ENCODE measurements at places on chromosomes 2 and 18.

DNA sequence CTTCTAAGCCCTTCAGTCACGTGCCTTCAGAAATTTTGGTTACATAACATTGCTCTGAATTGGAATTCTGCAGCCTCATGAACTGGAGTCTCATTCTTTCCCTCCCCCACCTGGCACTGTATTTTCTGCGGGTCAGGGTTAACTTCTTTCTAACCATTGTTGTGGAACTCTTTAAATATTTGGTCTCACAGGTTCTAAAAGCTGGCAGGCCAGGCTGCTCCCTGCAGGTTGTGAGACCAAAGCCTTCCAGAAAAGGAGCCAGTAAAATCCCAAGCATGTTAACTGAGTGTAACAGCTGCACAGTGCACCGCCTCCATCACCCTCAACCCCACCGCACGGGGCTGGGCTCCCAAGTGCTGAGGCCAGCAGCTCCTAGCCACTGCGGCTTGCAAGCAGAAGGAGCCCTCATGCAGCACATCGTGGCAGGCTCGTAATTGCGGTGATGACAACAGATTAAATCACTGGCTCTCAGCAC, 174.1 kb upstream of the ALPP start:
- no peak for DNase-seq

DNA sequence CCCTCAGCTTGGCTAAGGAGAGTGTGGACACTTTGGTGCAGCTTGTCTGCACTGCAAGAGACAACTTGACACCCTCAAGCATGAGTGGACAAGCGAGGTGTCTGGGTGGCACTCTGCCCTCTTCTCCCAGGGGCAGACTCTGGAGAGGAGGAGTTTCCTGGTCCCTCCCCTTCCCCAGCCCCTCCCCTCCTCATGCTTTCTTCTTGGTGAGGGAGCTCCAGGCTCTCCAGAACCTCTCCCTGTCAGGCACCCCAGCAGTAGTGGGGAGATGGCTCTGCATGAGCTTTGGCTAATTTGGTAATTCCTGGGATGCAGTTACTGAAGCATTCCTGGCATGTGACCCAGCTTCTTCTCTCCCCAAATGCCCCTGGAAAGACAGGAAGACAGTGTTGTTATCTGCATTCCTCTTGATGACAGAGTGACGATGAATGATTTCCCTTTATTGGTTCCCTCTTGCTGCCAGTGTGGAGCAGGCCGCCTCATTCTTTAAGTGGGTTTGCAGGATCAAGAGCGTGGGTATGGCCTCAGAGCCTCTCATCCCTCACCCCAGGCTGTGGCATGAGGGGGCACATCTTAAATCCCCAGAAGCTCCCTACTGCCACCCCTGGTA, 89.2 kb downstream of the STPG4 start:
- DNase-seq, result no peak

DNA sequence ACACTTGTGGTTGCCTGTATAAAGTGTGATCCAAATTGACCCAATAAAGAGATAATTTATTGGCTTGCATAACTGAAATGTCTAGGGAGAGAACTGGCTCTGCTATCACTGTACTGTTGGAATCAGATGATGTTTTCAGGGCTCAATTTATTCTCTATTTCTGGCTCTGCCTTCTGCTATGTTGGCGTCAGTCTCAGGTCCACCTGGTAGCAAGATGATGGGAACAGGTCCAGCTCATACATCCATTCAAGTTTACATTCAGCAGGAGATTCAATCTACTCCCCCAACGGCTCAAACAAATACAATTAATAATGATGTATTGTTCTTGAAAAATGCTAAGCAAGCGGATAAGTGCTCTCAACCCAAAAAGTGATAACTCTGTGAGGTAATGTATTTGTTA, 297.7 kb upstream of the SYT4 start:
- no peak for DNase-seq

- DNase-seq, result no peak
These were observed 149.1 kb downstream of the SLC8A1 start for GRCh38 chr2:40302751-40303325.

DNA sequence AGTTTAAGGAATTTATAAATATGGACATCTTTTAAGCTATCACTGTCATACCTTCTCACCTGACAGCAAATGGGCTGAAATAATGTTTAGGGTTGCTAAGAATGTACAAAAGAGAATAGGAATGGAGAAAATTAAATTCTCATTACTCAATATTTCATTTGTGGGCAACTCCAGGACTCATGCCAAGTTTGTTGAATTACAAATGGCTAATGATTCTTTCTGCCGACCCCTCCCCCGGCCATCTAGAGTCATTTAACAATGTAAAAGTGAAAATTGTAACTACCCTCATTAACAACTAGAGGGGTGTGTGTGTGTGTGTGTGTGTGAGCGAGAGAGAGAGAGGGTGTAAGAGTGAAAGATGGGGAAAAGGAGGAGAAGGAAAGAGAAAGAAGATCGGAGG, 708.5 kb upstream of the FAM98A start:
- DNase-seq, result no peak

- no peak for DNase-seq
These were observed 321.8 kb upstream of the SPRED2 start for GRCh38 chr2:65754219-65754618.

DNA sequence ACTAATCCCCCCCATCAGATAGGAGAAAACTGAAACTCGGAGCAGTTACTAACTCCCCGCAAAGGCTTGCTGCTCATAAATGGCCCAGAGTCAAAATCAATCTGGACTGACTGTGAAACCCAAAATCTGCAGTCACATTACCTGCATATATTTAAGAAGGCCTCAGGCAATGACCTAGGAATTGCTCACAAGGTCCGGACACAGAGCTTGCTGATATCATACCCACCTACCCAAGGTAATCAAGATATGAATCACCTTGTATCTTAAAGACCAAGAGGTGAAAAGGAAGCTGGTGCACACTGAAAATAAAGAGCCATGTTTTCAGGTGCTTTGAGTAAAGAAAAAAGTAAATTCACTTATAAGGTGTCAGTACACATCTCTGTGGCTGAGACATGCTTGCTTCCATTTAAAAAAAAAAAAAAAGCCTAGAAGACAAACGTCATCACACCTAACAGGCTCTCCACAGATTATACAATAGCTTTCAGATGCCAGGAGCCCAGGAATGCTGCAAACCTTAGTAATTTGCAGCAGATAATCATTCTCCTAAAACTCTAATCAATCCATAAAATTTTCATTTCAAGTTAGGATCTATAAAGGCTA, 195.4 kb downstream of the ZEB2 start:
- no peak for DNase-seq

- DNase-seq, result no peak
These were observed 88.0 kb downstream of the FTCDNL1 start for GRCh38 chr2:199762963-199763362.

- DNase-seq, result no peak
These were observed 409.0 kb downstream of the SLC4A3 start for GRCh38 chr2:220036431-220036830.

DNA sequence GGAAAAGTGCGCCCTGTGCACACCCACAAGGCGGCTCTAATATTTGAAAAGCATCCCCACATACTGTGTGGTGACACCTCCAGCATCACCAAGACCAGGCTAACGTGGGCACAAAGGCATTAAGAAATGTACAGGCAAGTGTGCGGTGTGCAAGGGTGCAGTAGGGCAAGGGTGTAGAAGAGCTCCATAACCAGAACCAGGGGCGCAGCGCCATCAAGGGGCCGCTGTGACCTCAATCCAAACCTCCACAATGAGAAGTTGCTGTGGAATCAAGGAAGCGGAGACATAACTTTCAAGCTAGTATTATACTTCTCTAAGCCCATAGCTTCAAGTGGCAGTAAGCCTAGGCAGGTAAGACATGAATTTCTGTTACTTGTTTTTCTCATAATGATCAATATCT, 13.0 kb downstream of the L3MBTL4 start:
- DNase-seq, result no peak

- DNase-seq, result no peak
These were observed 40.3 kb upstream of the SIGLEC15 start for GRCh38 chr18:45785134-45785533.

- DNase-seq, result no peak
These were observed 107.9 kb downstream of the MAP4K4 start for GRCh38 chr2:101805152-101806088.

GRCh38 chr2:25951071-25951547, 31.2 kb downstream of the KIF3C start:
- DNase-seq, result peak; percentile 79

GRCh38 chr2:70473101-70473722, 80.4 kb downstream of the TGFA start:
- no peak for DNase-seq

DNA sequence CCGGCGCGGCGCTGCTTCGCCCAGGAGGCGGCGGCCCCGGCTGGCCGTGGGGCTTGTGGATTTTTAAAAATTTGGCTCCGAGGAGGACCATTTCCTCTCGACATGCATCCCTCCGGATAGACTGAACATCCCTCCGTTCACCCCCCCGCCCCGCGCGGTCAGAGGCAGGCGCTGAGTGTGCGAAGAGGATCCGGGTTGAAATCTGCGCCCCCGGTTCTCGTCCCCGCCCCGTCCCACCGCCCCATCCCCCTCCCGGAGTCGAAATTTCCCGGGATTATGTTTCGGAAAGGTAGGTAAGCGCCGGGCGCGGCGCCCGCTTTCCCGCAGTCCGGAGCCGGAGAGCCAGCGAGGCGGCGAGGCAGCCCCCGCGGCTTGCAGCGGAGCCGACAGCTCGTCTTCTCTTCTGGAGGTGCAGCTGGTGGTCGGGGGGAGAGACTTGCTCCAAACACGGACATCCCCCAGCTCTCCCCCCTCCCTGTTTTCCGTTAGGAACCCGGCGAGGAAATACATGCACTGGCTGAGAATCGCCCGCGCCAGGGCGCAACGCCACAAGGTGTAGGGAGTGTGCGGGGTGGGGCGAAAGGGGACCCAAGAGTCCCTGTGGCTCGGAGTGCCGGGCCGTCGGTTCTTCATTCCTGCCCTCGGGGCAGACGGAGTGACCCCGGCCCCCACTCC, at the start of gene PRKCE:
PRKCE (plus strand) TSS at position 261 of the 675 bp plus-strand sequence.
- no peak for DNase-seq

- no peak for DNase-seq
These were observed 226.2 kb downstream of the KCNS3 start for GRCh38 chr2:18104595-18105224.

DNA sequence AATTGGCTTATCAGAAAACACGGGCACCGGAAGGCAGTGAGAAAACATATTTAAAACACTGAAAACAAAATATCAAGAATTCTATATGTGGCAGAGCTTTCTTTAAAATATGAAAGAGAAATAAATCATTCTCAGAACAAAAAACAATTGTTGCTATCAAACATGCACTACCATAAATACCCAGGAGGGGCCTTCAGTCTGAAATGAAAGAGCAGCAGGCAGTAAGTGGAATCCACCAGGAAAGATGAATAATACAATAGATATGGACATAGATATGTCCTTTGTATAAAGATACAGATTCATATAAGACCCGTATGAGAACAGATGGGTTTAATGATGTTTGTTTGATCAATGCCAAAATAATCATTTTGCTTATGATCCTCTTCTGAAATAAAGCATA, 142.0 kb downstream of the TMEM18 start:
- no peak for DNase-seq

- DNase-seq, result peak; percentile 22
These were observed 51.2 kb upstream of the ADAM23 start for GRCh38 chr2:206392118-206392517.

GRCh38 chr2:226813148-226813701, 13.6 kb upstream of the IRS1 start:
- DNase-seq, result no peak

GRCh38 chr2:158902005-158902398, 66.4 kb upstream of the TANC1 start:
- no peak for DNase-seq
